Cortex of kidney (tissue), 1 donor: ENCODE measurements at places on chromosomes 11 and 22.

DNA sequence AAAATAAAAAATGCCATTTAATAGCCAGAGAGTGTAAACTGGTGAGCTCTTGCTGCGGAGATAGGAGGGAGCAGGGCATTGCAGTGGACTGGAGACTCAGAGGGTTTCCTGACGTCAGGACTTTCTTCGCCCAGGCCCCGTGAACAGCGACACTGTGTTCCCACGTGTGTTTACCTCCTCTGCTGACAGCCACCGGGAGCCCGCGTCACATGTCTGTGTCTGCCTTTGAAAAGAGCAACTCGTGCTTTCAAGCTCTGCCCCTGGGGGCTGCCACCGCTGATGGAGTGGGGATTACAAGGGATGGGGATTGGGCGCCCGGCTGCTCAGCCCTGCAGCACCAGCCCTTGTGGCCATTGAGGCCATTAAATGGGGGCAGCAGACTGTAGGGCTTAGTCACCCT, 3.3 kb downstream of the TANGO2 start:
- no peak for DNase-seq

DNA sequence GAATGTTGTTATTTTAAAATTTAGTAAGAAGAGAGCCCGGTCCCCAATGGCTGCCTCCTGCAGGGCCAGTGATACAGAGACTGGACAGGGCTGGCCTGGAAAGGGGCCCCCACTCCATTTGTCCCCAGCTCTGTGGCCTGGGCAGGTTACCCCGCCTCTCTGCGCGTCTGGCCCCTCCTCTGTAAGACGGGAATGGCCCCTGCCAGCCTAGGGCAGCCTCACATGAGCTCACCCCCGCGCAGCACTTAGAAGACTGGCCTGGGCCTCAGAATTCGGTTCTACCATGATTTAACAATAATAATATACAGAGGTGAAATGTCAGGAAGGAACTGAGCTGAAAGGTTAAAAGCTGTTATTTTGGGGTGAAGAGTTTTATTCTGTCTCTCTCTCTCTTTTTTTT, 1.3 kb downstream of the APOBEC3G start:
- no peak for DNase-seq

- DNase-seq, result no peak
Measured at GRCh38 chr11:62804310-62805075, 747 bp downstream of the NXF1 start.

- DNase-seq, result no peak
Measured at GRCh38 chr11:75811485-75811884, 3.5 kb upstream of the UVRAG start.

- DNase-seq, result no peak
Measured at GRCh38 chr22:49592780-49593501, 234.7 kb downstream of the BRD1 start.

DNA sequence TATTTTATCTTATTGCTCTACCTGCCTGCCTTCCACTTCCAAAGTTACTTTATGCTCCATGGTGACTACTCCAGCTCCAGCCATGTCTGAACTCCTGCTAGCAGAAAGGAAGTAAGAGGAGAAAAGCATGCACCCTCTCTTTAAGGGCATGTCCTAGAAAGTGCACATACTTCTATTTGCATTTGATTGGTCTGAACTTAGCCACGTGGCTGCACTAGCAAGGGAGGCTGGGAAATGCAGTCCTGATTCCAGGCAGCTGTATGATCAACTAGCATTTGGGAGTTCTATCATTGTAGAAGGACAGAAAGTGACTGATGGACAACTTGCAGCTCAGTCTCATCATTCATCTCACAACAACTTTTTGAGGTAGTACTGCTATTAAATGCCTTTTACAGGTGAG, 515.7 kb downstream of the BUD13 start:
- no peak for DNase-seq

DNA sequence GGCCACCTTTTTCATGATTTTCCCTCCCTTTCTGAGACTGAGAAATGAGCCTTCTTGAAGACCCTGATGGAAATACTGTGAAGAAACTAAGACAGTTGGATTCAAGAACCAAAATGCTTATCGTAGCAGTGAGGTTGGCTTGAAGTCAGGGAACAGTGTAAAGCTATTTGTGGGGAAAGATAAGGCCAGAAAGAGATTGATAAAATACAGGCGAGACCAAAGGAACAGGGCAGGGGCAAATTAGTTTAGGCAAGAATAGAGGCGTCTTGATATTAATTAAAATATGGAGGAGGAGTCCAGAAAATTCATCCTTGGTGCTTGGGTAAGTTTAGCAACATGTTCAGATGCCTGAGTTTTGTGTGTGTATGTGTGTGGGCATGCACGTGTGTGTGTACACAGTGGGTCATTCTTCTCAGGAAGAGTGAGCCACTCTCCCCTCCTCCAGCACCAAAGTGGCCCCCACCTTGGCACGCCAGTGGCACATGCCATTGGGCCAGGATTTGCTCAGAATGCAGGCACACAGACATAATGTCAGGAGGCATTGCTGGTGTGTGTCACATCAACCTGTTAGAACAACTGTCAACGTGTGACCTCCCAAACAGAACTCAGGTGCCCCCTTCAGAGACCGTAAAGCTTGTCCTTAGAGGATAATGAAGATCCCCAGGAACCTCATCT, 3.9 kb upstream of the EHF start:
- no peak for DNase-seq

GRCh38 chr22:19691721-19692341, 22.5 kb upstream of the SEPTIN5 start:
- DNase-seq, result no peak

- DNase-seq, result no peak
Measured at GRCh38 chr11:103862802-103863174, 173.7 kb upstream of the DDI1 start.

DNA sequence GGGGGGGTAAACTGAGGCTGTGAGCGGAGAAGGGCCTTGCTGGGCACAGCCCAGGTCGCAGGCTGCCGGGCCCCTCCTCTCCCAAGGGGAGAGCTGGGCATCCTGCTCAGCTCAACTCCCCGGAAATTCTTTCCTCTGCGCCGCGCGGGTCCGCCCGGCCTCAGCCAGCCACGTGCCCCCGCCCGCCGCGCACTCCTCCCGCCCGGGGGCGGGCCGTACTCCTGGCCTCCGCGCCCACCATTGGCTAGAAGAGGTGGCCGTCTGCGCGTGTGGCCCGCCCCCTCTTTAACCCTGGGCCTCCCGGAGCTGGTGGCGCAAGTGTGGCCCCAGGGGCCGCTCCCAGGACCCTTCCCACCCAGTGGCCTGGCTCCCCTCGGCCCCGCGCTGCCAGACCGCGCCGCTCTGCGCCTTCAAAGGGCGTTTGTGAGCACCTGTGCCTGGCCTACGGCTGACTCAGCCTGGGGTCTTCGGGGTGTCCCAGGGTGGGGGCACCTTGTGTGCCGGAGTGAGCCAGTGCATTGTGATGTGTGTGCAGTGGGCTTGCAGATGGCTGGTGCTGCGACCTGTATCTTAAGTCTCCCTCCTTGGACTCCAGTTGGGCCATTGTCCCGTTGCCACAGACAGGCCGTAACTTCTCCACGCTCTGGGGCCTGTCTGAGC, 2.0 kb downstream of the MRGPRF start:
- no peak for DNase-seq

- no peak for DNase-seq
Measured at GRCh38 chr22:46436595-46437175, 100.7 kb downstream of the CELSR1 start.

- DNase-seq, result no peak
Measured at GRCh38 chr11:64100782-64101353, 65.0 kb downstream of the MACROD1 start.

DNA sequence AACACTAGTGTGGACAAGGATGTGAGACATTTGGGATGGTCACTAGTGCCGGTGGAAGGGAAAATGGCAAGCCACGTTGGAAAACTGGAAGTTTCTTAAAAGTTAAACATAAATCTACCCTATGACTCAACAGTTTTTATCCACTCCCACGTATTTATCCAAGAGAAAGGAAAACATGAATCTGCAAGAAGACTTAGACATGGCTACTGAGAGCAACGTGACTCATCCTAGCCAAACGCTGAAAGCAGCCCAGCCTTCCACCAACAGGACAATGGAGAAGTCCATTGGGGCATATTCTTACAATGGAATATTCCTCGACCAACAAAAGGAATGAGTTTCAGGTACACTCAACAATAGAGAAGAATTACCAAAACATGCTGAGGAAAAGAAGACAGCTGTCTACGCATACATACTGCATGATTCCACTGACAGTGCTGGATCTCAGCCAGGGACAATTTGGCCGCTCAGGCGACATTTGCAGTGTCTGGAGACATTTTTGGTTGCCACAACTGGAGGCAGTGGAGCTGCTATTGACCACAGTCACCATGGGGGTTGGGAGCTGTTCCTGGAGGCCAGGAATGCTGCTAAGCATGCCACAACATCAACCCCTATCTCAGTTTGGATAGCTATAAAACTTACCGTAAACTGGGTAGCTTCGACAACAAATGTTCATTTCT, 21.2 kb downstream of the SYT13 start:
- no peak for DNase-seq

- DNase-seq, result no peak
Measured at GRCh38 chr22:29580200-29580810, 608 bp downstream of the NIPSNAP1 start.
